ENCODE measurements at places on chromosomes 4 and X. TPM values are rescaled to one million over a fixed set of nuclear protein-coding genes. Genes with fewer than 3 reads are reported as not detected.

FGFBP1 gene
- 31.1 TPM for total RNA-seq

LONRF3 gene
- total RNA-seq, result 0.79 TPM

IL21 gene
- not detected for total RNA-seq

MAMLD1 gene
- total RNA-seq, result under 0.01 TPM

HTR2C gene
- total RNA-seq, result not detected

DRD5 gene
- not detected for total RNA-seq

ARL9 gene
- total RNA-seq, result under 0.01 TPM

SAGE1 gene
- not detected for total RNA-seq

ADH7 gene
- 31.2 TPM for total RNA-seq

GRK4 gene
- total RNA-seq, result 3.7 TPM

SLIT2 gene
- 0.79 TPM for total RNA-seq

TMEM47 gene
- 10.0 TPM for total RNA-seq

TMEM154 gene
- 22.4 TPM for total RNA-seq

GUCY1B1 gene
- 4.6 TPM for total RNA-seq

SNCA gene
- total RNA-seq, result 31.6 TPM

IL3RA gene
- not detected for total RNA-seq

GNRHR gene
- total RNA-seq, result 0.13 TPM

ARAP2 gene
- 46.3 TPM for total RNA-seq

C1QTNF7 gene
- total RNA-seq, result not detected

DCAF4L1 gene
- total RNA-seq, result 0.26 TPM

CENPVL2 gene
- total RNA-seq, result not detected

MMAA gene
- total RNA-seq, result 4.9 TPM

RIBC1 gene
- total RNA-seq, result 0.26 TPM

HPGDS gene
- total RNA-seq, result not detected

GPC3 gene
- 0.26 TPM for total RNA-seq

All from bronchial epithelial cell (primary cell).